ENCODE measurements at places on chromosomes 11 and 22.

DNA sequence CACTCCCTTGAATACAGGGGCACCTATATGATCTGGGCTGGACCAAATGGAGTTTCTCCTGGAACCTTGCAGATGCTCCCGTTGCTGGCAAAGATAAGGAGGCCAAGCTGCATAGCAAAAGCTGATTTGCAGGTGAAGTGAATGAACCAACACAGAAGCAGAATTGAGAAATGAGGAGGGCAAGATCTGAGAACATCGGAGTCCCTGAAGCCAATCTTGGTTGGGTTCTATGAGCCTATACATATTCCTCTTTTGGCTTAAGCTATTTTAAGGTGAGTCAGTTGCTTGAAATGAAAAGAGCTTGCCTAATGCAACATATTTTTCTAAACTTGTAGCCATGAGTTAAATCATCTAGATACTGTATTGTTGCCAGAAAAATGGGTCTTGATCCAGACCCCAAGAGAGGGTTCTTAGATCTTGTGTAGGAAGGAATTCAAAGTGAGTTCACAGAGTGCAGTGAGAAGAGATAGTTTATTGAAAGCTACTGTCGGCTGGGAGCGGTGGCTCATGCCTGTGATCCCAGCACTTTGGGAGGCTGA is 23.5 kb downstream of the WEE1 start:
- DNase-seq: no peak

- DNase-seq: no peak
Observed at GRCh38 chr22:20187777-20188566, 37.1 kb upstream of the CCDC188 start.

- no peak for DNase-seq
Observed at GRCh38 chr11:60315871-60316270, 11.2 kb upstream of the MS4A6E start.

DNA sequence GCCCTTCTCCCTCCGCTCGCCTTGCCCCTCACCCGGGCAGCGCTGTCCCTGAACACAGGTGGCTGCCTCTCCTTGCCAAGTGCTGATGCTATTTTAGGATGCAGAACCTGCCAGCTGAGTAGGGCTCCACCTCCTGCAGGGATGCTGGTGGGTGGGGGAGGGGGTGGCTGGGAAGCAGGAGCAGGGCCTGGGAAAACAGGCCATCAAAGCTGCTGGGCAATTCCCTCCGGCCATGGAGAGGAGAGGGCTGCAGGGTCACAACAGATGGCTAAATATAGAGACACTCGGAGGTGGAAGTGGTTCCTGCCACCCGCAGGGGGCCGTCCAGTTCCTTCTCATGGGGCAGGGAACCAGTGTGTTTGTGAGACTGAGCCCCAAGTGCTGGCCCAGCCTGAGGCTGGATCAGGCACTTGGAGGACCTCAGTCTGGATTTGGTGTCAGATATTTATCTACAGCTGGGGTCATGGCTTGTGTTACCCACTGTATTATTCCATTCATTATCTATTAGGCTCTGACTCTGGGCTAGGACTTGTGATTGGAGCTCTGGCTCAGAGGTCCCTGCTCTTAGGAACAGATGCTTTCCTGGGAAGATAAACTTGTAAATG is 59.6 kb downstream of the LRRC32 start:
- DNase-seq: no peak

DNA sequence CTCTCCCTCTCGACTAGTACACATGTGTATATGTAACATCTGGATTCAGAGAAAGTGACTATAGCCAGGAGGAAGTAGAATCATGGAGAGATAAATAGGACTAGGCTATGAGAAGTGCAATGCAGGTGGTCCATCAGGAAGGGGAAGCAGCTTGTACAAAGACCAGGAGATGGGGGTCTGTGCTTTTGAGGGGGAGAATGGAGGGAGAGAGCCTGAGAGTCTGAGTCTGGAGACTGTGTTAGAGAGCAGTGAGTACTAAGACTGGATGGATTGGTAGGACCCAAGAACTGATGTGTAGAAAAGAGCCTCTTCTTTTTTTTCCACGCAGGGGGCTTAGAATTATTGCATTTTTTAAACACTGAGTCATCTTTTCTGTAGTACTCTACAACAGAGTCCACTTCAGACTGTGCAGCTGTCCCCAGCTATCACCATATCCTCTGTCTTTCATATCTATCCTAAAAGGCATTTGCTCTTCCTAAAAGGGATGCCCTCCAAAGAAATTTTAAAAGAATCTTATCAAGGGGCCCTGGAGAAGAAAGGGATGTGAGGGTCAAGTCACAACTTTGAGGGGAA is 80.4 kb downstream of the BDNF start:
- DNase-seq: no peak

DNA sequence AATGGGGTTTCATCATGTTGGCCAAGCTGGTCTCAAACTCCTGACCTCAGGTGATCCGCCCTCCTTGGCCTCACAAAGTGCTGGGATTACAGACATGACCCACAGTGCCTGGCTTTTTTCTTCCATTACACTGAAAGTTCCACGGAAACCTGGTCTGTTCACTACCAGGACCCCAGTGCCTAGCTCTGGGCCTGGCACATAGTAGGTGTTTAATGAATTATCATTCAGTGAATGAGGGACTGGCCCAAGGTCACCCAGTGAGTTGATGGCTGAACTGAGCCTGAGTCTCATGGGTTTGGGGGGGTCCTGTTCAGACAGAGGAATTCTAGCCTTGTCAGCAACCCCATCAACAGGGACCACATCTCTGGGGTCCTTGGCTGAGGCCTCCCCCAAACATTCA is 3.1 kb downstream of the C11orf86 start:
- no peak for DNase-seq

DNA sequence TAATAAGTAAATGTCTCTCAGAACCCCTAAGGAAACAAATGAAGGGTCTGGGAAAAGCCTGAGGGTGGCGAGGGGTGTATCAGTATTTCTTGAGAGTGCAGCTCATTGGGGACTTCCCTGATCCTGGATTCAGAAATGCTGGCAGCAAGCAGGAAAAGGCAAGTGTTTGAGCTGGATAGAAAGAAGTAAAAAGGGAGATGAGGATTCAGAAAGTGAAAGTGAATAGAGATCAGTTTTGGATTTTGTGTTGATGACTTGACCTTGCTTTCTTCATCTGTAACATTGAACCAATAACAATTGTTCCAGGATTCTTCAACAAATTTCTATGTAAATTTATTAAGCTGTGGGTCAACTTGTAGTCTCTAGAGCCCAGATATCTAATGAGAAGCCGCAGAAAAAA is 66.9 kb upstream of the CTSC start:
- DNase-seq: no peak

DNA sequence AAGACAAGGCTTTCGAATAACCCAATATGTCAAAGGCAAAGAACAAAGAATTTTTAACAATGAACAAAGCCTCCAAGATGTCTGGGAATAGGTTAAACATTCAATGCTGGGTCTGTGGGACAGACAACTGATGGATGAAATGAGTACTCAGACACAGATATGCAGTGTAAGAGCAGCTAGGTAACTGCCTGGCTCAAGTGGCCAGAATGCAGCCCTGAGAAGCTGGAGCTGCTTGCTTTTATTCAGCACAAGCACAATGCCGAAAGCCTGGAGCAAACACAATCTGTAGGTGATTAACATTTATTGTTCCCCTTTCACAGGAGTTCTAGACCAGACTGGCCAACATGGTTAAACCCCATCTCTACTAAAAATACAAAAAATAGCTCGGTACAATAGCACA is 24.0 kb downstream of the GLYAT start:
- no peak for DNase-seq

- DNase-seq: peak; percentile 45
Observed at GRCh38 chr22:46576556-46577367, 39.3 kb upstream of the CELSR1 start.

DNA sequence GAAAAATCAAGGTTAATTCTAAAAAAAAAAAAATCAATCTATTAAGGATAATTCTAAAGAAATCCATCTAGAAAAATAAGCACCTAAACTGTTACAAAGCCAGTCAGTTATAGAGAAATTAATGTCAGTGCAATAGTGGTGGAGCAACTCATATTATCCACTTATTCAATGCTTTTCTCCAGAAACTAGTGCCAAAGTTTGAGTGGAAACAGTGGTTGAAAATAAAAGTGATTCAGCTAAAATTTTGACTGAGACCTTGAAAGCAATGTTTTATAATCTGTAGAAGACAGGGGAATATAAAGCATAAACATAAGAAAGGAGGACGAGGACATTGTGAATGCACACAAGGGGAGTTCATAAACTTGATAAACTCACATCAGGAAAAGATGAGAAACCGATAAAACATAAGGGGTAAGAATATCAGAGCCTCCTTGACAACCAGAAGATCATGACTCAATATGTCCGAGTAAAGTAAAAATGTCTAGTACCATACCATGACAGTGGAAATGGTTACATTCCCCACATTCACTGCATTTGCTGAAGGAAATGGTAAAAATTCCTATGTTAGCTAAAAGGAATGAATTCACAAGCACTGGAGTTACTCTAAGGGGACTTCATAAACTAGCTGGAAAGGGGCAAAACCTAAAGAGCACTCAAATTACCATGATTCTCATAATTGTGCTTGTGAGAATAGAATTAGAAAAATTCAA is 58.7 kb upstream of the SLC5A12 start:
- DNase-seq: no peak

GRCh38 chr11:128238521-128239265 is 348.7 kb downstream of the ETS1 start:
- no peak for DNase-seq

DNA sequence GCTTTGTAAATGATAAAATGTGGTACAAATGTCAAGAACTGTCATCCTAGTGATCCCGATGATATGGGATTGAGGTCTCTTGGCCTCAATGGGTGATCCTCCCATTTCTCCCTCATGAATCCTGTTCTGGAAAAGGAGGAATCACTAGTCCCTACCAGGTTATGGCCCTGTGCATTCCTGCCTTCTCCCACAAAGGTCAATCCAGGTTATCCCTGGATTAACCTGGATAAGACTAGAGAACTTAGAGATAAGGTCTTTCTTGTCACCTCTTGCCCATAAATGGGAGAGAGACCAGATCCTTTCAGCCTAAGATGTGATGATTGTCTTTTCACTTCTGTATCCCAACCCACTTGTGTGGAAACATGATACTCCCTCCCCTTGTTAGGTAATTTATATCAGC is 396.7 kb downstream of the BUD13 start:
- no peak for DNase-seq

DNA sequence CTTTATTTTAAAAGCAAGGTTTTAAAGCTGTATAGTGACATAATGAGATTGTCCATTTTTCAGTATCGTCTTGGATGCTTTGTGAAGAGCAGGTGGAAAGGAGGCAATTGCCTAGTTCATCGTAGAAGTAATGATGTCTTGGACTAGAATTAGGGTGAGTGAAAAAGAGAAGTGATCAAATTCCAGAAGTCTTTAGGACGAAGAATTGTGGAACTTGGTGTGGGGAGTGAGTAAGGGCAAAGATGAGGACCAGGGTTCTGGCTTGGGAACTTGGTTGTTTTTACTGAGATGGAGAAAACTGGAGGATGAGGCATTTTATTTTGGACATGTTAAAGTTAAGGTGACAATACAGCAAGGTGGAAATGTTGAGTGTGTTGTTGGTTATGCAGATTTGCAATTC is 1.2 kb downstream of the ILK start:
- no peak for DNase-seq

DNA sequence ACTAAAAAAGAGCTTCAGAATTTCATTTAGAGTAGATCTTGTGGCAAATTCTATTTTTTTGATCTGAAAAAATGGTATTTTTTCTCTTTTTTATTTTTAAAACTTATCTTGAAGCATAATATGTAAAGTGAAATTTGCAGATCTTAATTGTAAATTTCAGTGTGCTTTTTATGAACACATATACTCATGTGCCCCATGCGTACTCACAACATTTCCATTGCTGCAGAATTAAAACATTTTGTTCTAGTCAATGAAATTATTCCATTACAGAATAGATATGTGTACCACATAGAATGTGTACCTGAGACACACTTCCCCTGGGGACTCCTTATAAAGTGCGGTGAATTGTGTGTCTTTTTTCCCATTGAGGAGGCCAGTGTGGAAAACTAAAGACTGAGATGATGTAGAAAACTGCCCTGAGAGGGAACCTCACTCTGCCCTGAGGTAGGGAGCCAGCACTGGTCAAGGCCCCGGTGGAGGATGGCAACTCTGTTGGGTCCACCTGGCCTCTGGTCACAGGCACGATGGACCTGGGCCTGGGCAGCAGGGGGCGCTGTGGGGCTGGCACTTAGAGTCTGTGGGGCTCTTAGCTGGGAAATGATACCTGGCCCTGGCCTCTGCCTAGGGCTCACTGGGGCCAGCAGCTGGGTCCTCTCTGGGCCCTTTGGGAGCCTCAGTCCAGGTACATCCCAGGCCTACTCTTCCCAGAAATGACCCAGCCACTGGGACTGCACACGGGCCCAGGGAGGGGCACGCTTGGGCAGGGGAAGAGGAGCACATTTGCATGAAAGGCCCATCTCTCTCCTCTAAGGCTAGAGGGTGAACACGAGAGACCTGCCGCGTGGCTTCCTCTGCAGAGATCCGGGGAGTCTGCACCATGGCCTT is 77.9 kb upstream of the TOP3B start:
- DNase-seq: no peak

- DNase-seq: no peak
Observed at GRCh38 chr11:131932584-131933325, 562.3 kb downstream of the NTM start.

GRCh38 chr11:43917851-43918250 is 24.6 kb upstream of the C11orf96 start:
- no peak for DNase-seq

DNA sequence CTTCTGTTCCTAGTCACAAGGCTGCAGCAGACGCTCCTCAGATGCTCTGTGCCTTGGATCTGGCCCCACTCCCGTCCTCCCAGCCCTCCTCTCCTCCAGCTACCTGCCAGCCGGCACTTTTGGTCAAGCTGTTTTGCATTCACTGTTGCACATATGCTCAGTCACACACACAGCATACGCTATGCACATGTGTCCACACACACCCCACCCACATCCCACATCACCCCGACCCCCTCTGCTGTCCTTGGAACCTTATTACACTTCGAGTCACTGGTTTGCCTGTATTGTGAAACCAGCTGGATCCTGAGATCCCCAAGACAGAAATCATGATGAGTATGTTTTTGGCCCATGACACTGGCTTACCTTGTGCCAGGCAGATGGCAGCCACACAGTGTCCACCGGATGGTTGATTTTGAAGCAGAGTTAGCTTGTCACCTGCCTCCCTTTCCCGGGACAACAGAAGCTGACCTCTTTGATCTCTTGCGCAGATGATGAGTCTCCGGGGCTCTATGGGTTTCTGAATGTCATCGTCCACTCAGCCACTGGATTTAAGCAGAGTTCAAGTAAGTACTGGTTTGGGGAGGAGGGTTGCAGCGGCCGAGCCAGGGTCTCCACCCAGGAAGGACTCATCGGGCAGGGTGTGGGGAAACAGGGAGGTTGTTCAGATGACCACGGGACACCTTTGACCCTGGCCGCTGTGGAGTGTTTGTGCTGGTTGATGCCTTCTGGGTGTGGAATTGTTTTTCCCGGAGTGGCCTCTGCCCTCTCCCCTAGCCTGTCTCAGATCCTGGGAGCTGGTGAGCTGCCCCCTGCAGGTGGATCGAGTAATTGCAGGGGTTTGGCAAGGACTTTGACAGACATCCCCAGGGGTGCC is 109.8 kb downstream of the BCR start:
- DNase-seq: peak; percentile 24

Data from activated CD4-positive, alpha-beta T cell treated with anti-CD3 and anti-CD28 coated beads for 1 hour (primary cell).